ENCODE measurements at places on chromosomes 3 and 15.

- DNase-seq, result peak; percentile 30
Observed at GRCh38 chr3:150252462-150252861, 155.6 kb upstream of the TSC22D2 start.

GRCh38 chr15:42144841-42145375 lies 11.5 kb downstream of the PLA2G4F start:
- no peak for DNase-seq

GRCh38 chr3:38588995-38589937 lies 60.2 kb downstream of the SCN5A start:
- DNase-seq, result no peak

GRCh38 chr3:123884203-123884831 lies at the start of gene MYLK:
Gene MYLK (minus strand): TSS chr3:123884332. CDS start chr3:123793841, 90,491 bp downstream.
- DNase-seq, result peak; percentile 95

DNA sequence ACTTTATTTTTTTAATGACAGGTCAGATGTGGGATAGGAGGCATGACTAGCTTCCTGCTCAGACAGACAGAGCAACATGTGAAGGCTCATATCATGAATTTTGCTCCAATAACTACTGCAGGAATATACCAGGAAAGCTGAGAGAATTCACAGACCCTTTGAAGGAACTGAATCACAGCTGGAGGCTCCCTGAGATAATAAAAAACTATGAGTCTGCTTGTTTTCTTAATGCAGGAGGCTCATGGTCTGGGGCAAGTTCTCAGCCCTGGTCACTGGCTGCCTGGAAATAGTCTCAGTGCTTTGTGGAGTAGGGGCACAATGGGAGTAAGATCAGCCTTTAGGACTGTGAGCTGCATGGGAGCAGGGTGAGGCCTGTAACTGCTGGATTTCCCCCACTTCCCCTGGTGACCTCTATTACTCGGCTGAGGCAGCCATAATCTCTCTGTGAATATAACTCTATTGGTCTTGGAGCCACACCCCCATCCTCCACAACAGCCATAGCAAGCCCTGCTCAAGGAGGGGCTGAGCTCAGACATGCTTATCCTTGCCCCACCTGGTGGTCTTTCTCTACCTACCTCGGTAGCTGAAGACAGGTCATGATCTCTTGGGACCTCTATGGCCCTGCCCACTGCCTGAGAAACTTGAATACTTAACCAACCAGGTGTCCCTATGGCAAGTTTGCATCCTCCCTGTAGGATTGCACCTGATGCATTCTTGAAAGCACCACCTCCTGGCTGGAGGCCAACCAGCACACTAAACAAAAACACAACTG lies 281.6 kb upstream of the TMCO5A start:
- no peak for DNase-seq

- no peak for DNase-seq
Observed at GRCh38 chr3:79268422-79268821, 499.4 kb downstream of the ROBO1 start.

DNA sequence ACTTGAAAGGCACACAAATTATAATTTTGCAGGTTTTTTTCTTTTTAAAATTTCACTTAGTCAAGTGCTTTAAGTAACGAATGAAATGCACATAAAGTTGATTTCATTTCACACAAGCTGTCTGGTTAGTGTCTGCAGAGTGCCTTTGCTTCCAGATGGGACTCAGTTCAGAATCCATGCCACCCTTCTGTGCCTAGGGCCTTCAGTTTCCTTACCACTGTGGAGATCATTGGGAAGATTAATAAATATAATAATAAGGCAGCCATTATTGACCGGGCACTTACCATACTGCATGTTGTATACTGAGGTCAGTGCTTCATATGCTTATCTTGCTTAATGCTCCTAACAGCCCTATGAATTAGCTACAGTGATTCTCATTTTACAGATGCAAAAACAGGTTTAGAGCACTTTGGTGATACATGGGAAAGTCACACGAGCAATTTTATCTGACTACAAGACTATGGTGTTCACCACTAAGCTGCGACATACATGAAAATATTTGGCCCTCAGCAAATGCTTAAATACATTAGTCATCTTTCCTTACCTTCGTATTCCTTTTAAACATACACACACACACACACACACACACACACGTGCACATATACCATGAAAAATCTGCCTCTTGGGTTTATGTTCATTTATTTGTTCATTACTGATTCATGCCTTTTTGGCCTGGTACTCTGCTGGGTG lies 3.1 kb downstream of the NMNAT3 start:
- no peak for DNase-seq

GRCh38 chr3:27342267-27342666 lies 26.9 kb downstream of the NEK10 start:
- DNase-seq, result no peak

GRCh38 chr3:190038050-190038933 lies 82.4 kb downstream of the P3H2 start:
- peak; percentile 88 for DNase-seq
